ENCODE measurements at places on chromosomes 6 and 20.

DNA sequence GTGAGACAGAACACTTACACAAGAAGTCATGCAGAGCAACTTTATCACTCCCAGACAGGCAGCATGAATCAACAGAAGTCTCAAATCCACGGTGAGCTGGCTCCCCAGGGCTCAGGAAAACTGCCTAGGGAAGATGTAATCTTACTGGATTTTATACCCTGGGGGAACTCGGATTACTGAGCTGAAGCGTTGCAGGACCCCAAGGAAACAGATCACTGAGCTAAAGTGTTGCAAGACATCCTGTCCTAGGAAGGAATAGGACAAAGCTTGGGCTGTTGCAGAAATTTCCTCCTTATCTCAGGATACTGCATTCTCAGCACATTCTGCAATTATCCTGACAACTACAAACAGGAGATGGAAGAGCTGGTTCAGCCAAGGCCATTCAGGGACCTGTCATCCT lies 224.8 kb downstream of the TFAP2A start:
- DNase-seq, result no peak

DNA sequence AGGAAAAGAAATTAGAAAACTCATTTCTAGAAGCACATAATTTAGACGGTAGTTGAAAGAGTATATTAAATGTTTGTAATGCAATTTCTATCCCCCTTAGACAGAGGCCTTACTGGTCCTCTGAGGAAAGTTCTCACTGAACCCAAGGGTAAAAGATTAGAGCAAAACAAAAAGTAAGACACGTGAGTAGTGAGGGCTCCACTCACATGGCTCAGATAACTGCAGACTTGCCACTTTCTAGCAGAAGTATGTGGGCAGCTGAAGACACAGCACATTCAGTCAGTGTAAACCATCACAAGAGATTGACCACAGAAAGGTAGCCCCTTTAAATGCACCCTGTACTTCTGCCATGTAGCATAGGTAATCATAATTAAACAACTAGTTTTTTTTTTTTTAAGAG lies 193.8 kb downstream of the BTBD9 start:
- DNase-seq, result no peak

DNA sequence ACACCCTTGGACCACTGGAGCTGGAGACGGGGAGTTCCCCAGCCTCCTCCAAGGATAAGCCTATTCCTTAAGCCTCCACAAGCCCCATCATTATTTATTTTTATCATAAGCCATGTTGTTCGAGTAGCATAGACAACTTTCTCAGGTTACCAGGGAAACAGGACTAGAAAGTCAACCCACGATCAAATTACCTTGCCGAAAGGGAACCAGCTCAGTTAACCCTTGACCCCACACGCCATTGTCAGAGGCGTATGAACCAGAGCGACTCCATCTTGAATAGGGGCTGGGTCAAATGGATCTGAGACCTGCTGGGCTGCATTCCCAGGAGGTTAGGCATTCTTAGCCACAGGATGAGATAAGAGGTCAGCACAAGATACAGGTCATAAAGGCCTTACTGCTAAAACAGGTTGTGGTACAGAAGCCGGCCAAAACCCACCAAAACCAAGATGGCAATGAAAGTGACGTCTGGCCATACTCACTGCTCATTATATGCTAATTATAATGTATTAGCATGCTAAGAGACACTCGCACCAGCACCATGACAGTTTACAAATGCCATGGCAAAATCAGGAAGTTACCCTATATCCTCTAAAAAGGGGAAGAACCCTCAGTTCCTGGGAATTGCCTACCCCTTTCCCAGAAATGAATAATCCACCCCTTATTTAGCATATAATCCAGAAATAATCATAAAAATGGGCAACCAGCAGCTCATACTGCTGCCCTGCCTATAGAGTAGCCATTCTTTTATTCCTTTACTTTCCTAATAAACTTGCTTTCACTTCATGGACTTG lies 22.4 kb downstream of the SYNJ2 start:
- DNase-seq, result no peak

GRCh38 chr6:6346427-6347023 lies 26.1 kb upstream of the F13A1 start:
- no peak for DNase-seq

- DNase-seq, result no peak
Observed at GRCh38 chr20:29742699-29743100, 1514.8 kb upstream of the DEFB115 start.

- no peak for DNase-seq
Observed at GRCh38 chr20:36372666-36373065, 66.5 kb downstream of the DLGAP4 start.

- no peak for DNase-seq
Observed at GRCh38 chr6:113776998-113777397, 80.1 kb upstream of the MARCKS start.

GRCh38 chr6:135631821-135632220 lies 134.3 kb upstream of the AHI1 start:
- no peak for DNase-seq

GRCh38 chr6:79392094-79392493 lies 145.1 kb downstream of the LCA5 start:
- no peak for DNase-seq

DNA sequence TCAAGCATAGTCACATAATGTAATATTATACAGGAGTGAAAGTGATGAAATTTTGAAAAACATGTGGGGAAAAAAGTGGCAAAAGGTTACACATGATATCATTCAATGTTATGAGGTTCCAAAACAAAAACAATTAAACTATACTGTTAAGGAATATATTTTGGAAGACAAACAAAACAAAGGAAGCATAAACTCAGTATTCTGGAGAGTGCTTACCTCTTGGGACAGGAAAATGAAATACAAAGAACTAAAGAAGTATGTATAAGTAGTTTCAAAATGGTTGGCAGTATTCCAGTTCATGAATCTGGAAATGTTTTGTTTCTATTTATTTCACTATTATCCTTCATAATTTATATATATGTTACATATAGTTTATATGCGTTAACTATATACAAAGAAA lies 213.5 kb downstream of the MOXD1 start:
- DNase-seq, result no peak

DNA sequence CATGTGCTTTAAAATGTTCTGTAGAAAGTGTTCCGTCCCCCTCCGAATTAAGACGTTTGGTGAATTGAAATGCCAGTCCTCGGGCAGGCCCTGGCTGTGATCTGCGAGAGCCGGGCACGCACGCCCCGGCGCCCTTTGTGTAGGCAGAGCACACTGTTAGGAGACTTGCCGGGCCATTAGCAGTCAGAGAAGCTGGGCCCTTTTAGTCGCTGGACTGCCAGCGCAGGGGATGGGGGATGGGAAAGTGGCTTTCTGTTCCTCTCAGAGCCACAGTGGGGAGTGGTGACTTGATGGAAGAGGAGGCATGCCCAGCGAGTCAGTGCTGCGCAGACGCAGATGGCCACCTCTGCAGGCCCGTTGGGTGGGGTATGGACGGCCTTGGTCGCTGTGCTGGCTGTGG lies 2.2 kb downstream of the PPP1R3G start:
- DNase-seq, result no peak

GRCh38 chr20:57877131-57877824 lies 167.5 kb upstream of the PMEPA1 start:
- DNase-seq, result no peak

DNA sequence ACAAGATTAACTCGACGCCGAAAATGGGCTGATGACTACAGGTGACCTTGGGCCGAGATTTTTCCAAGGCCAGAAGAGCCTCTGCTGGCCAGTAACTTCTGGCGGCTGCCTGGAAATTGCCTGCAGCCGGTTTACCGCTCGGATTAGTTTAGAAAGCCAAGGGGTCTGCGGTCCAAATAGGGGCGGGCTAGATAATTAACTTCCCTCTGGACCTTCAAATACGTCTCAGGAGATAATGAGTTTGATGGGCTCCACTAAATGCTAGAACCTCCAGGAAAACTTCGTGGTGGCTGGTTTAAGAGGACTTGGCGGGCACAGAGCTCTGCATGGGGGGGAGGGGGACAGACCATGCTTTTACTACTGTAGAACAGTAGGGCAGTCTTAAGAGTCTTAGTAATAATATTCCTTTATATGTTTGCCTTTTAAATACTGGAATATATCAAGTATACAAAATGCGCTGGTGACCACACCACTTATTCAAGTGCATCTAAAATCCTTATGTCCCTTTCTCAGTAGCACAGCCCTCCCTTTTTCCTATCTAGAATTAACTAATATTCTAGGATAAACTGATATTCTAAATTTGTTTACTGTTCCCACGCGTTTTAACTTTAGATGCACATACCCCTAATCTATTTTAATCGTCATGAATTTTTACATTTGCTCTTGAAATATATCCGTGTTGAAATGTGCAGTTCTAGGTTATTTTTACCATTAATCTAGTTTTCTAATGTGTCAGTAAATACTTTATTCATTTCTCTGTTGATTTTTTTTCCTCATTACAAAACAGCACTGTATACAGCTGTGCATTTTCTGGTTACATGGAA lies 107.5 kb upstream of the PRSS16 start:
- DNase-seq, result no peak

DNA sequence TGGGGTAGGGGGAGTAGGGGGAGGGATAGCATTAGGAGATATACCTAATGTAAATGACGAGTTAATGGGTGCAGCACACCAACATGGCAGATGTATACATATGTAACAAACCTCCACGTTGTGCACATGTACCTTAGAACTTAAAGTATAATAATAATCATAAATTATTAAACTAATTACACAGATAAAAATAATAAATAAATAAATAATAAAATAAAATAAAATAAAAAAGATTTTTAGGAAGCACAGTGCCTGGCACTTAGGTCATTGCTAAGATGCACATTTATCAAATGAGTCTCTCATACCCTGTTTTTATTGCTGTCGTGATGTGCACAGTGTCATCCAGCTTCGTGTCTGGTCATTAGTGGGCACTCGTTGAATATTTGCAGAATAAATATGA lies 19.0 kb upstream of the RTF2 start:
- DNase-seq, result no peak

DNA sequence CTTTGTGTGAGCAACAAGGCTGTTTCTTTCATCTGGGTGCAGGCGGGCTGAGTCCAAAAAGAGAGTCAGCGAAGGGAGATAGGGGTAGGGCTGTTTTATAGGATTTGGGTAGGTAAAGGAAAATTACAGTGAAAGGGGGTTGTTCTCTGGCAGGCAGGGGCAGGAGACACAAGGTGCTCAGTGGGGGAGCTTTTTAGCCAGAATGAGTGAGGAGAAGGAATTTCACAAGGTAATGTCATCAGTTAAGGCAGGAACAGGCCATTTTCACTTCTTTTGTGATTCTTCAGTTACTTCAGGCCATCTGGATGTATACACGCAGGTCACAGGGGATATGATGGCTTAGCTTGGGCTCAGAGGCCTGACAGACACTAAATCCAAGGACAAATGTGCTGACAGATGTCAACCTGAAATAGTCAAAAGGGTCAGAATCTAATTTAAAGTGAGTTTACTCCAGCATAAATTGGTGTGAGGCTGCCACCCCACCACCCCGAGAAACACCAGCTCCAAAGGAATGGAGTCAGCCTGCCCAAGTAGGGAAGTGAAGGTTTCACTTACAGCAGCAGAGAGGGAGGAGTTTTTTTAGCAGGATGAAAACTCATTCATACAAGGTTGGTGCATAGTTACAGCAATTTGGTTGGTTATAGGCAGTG lies 560.0 kb upstream of the CDH4 start:
- no peak for DNase-seq

- no peak for DNase-seq
Observed at GRCh38 chr6:166588691-166589336, 2.3 kb upstream of the RAMACL start.

DNA sequence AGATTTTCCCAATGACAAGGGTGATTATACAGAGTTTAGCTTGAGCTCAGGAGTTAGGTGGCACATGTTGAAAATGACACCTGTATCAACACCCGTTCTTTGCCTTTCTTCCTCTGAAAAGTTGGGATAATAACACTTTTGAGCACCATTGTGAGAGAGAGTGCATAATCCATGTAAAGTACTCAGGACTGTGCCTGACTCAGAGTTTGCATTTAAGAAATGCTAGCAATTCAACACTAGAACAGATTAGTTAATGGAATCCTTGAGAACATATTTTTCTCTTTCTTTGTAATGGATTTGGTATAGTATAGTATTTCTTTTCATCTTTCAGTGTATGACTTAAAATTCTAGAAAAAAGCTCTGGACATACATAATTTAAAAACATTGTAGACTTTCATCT lies 449.2 kb downstream of the GJA1 start:
- no peak for DNase-seq

- no peak for DNase-seq
Observed at GRCh38 chr20:22681591-22682248, 97.3 kb upstream of the FOXA2 start.

GRCh38 chr20:32675223-32675975 lies 1.7 kb upstream of the C20orf203 start:
- no peak for DNase-seq

- DNase-seq, result no peak
Observed at GRCh38 chr6:78709021-78709420, 158.3 kb upstream of the IRAK1BP1 start.

DNA sequence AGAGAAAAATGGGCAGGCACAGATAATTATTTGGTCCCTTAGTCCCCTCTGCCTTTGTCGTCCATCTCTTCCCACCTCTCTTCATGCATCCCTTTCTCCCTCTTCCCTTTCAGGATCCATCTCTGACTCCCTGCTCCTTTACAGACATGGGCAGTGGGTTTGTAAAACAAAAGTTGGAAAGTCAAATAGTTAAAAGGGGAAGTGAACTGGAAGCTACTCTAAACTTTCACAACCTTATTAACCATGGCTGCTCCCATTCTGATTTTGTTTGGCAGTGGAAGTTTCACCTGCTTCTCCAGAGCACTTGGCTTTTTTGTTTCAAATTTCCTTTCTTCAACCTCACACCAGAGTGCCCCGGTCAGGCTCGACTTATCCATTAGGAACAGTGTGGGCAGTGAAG lies 1.2 kb downstream of the HLA-DQA2 start:
- no peak for DNase-seq

DNA sequence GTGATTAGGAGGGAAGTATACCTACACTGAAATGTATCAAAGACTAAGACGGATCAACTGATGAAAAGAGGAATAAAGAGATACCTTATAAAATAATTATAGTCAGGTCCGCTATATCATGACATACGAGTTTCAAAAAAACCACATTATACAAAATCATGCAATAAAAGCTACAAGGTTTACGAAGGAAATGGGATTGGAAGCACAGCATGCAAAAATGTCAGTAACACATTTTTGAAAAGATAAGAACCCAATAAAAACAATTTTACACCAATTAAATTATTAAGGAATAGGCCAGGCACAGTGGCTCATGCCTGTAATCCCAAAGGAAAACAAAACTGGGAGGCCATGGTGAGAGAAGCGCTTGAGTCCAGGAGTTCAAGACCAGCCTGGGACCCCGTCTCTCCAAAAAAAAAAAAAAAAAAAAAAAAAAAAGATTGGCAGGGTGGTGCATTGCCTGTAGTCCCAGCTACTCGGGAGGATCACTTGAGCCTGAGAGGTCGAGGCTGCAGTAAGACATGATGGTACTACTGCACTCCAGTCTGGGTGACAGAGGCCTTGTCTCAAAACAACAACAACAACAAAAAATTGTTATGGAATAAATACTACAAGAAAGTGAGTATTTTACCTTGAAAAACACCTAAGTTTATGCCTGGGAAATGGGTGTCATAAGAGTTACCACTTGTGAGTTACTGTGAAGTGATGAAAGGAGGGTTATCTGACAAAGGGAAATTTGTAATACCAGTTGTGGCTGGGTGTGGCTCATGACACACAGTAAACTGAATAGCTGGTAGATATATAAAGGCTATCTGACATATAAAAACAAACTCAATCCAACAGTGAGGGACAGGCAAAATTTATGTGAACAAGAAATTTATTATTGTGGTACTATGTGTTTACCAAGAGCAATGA lies 45.2 kb downstream of the RANBP9 start:
- no peak for DNase-seq

- no peak for DNase-seq
Observed at GRCh38 chr20:44015733-44016103, 101.1 kb downstream of the TOX2 start.

- DNase-seq, result no peak
Observed at GRCh38 chr6:137734875-137735182, 132.2 kb upstream of the TNFAIP3 start.

All from NCI-H1930 (cell line).